AG04450 (cell line): ENCODE measurements at places on chromosomes 4 and X. TPM values are rescaled to one million over a fixed set of nuclear protein-coding genes. Genes with fewer than 3 reads are reported as not detected.
A peak's percentile ranks its signal among the peaks of the same experiment; 100 is the strongest.

GRCh38 chr4:188078116-188078515, 31.3 kb downstream of the TRIML2 start:
- DNase-seq = no peak

DNA sequence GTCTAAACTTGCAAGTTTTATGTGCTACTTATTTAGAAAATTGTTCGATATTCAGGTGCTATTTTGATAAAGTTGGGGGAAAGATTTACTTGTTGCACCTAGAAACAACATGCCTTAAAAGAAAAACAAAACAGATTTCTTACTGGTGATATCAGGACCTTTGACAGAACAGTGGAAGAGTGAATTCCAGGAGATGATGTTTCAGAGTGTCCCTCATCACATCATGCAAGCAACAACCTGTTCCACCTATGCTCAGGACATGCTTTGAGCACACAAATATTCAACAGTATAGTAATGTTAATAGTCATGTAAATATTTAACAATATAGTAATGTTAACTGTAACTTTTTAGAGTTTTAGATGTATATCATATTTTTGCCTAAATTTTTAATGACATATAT, 23.9 kb upstream of the RNF128 start:
- DNase-seq = no peak

GRCh38 chr4:80090090-80090489, 17.1 kb upstream of the ANTXR2 start:
- no peak for DNase-seq

Gene NXT2
- 7.8 and 10.5 TPM in 2 replicates for polyA plus RNA-seq

- DNase-seq = peak; percentile 97
These were observed 111.5 kb downstream of the AFAP1 start for GRCh38 chr4:7828011-7828720.

DNA sequence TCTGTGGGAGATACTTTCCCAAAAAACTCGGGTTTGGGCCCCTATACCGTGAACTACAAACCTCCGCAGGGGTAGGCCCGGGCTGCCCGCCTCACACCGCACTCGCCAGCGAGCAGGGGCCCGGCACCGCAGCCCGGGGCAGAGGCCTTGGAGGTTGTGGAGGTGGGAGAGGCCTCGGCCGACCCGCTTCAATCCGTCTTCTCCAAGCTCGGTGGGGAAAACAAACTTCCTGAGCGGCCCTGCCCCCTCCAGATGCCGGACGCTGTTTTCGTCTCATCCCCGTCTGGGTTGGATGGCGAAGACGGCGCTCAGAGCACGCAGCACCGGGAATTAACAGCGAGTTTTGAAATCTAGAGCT, 442 bp upstream of the MCUB start:
- no peak for DNase-seq

DNA sequence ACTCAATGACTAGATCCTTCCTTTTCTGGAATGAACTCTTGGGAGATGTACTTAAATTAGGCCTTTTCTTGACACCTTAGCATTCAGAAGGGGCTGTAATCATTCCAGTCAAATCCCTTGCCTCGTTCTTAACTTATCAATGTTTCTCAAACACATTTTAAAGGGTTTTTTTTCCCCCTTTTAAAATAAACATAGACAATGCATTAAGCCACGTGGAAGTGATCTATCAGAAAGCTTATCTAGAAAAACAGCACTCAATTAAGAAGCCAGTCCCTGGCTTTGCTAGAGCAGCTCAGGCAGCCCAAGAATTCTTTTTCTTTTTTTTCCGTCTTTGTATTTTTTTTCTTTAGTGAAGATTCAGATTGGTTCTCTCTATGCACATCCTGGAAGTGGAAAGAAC, 118.2 kb downstream of the PCDH7 start:
- DNase-seq = no peak

DNA sequence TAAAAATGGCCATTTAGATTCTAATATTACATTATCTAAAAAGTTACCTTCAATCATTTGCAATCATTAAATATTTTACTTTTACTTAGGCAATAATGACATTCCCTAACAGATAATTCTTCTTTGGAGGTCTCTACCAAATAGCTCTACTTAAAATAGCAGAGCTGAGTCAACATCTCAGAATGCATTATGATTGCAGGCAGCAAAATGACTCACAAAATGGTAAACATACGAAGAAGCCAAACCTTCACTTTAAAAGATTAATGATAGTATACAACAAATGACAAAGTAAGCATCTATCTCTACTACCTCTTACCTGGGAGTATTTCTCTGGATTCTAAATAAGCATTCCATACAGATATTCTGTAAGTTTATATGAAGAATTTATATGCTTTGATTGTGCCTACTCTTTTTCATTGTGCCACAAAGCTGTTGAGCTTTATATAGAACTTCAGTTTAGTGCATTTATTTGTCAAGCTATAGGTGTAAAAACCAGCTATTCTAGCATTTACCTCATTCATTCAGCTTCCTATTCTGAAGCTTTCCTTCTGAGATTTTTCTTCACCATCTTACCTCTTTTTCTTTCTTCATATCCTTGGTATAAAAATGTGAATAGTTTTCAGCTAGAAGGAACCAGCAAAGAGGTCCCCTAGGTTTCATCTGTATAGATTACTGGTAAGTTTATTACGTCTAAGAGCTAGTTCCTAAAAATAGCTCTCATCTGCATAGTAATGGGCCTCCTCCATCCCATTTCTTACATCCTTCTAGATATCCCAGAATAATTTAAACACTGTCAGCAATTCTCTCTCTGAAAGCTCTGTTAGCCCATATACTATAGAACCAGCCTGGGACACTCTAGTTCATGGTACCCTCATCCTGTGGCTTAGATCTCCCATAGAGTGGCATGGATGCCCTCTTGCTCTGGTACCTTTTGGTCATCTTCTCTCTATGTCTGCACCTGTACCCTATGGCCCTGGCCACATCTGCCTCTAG, 17.2 kb upstream of the SPCS3 start:
- peak; percentile 61 for DNase-seq
